ENCODE measurements at places on chromosomes 11 and 22.

GRCh38 chr11:85826116-85826855 is 15.3 kb upstream of the SYTL2 start:
- DNase-seq, result no peak

- DNase-seq, result no peak
These were observed 1.7 kb downstream of the SHISA8 start for GRCh38 chr22:41913040-41913719.

DNA sequence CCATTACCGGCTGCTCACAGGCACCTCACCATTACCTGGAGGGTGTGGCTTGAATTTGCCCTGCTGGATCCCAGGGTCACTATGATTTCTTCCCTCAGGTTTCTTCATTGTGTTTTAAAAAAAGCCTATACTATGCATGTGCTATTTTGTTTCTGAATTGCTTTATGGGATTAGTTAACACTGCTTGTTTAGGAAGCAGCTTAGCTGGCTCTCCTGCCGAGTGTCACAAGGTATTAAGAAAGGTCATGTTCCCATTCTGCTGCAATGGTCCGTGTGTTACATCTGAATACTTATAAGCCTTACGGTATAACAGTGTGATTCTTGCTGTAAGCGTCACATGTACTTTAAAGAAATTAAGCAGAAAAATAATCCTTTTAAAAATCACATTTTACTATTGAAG is 380.6 kb upstream of the B3GAT1 start:
- DNase-seq, result no peak

- DNase-seq, result no peak
These were observed 30.5 kb downstream of the CD82 start for GRCh38 chr11:44595964-44596381.

DNA sequence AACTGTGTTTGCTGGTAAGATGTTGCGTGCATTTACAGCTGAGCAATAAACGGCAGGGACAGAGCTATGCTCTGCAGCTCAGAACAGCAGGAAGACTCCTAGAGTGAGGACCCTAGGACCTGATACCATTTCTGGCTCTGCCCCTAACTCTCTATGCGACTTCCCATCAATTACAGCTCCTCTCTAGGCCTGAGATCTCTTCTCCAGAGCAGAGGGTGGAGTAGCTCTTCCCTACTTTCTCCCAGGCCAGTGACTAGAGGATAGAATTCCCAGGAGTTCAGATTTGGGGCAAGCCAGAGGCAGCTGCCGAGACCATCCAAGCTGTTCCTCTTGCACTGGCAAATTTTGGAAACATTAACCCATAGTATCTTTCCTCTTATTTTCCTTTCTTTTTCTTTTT is 12.8 kb upstream of the SCGB1A1 start:
- no peak for DNase-seq

DNA sequence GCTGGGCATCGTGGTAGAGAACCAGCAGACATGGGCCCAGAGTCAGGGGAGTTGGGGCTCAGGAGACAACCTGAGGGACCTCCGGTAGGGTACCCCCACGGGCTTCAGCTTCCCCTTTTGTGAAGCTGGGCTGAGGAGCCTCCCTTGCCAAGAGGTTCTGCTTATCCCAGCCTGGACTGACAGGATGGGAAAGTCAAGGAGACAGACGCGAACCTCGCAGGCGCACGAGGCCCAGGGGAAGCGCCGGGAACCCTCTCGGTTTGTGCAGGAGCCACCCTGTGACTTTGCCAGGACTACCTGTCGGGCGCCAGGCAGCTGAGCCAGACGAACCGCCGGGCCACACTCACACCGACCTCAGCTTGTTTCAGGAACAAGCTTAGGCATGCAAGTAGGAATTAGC is 566.1 kb downstream of the BRD1 start:
- DNase-seq, result no peak

DNA sequence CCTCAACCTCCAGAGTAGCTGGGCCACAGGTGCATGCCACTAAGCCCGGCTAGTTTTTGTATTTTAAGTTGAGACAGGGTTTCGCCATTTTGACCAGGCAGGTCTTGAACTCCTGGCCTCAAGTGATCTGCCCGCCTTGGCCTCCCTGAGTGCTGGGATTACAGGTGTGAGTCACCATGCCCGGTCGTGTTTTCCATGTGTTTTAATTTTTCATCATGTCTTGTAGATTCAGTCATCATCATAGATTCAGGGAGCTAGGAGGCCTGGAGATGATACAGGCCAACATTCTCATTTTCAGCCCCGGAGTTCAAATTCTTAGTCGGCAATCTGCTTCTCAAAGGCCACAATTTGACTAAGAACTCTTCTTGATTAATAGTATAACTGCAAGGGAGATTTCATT is 73.5 kb upstream of the GRAMD1B start:
- DNase-seq, result no peak

DNA sequence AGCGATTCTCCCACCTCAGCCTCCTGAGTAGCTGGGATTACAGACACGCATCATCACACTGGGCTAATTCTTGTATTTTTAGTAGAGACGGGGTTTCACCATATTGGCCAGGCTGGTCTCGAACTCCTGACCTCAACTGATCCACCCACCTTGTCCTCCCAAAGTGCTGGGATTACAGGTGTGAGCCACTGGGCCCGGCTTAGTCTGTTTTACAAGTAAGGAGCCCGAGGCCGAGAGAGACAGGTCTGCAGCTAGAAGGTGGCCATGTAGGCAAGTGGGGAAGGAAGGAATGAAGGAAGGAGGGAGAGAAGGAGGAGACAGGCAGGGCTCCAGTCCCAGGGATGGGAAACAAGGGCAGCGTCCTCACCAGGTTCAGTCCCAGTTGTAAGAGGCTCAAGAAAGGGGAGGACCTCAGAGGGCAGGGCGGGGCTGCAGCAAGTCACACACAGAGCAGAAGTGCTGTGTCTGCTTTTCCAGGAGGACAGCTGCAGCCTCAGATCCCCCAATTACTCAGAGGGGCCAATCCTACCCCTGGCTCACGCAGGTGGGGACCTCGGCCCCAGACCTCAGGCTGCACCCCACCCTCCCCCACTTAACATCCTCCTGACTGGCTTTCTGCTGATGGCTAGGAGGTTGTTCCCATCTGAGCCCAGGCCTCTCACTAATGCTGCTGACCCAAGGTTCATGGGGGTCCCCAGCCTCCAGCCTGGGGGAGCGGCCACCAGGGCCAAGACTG is 53.8 kb upstream of the PRR5 start:
- no peak for DNase-seq

DNA sequence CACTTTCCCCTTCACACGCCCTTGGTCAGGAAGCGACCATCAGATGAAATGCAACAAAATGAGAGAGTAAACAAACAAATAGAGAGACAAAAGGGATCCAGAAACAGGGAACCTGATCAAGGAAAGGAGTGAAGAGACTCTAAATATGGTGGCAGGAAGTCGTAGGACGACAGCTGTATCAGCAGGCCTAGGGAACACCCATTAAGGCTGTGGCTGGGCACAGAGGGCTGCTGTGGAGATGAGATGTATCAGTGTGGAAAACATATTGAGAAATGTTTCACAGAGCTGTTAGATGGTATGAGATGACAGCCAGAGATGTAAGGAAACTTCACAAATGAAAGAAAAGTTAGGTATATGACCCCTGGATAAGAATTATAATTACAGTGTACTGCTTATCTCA is 155.8 kb upstream of the MTMR2 start:
- DNase-seq, result no peak

DNA sequence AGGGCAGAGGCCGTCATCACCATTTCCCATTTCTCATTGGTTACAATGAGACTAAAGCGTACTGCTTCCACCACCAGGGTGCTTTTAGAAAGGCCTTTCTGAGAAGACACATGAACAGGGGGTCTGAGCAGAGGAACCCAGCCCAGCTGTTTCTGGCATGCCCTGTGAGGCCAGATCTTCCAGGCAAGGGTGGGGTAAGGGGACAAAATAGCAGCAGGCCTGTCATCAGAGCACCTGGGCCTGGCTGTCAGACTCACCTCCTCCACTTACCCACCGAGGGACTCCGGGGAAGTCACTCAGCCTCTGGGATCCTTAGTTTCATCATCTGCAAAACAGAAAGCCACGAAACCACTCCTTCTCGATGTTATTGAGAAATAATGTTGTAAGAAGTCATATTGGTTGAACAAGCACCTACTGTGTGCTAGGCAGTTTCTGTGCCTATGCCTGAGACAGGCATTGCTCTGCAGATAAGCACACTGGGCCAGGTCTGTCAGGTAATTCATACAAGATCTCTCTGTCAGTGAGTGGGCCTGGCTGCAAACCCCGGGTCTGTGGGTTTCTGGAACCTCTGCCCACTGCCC is 8.8 kb upstream of the WNT11 start:
- DNase-seq, result no peak

DNA sequence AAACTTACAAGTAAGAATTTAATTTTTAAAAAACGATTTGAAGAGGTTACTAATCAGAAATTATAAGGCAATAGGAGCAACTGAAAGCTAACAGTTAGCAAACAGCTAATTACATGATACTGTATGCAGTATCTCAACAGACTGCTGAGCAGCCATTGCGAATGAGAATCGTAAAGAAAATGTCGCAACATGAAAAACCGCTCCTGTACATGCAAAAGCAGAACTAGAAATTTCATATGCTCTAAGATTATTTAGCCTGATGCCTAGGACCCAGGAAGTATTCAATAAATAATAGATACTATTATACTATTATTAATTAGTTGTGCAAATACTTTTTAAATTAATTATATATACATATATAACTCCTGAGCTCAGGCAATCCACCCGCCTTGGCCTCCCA is 48.7 kb upstream of the EP300 start:
- no peak for DNase-seq

DNA sequence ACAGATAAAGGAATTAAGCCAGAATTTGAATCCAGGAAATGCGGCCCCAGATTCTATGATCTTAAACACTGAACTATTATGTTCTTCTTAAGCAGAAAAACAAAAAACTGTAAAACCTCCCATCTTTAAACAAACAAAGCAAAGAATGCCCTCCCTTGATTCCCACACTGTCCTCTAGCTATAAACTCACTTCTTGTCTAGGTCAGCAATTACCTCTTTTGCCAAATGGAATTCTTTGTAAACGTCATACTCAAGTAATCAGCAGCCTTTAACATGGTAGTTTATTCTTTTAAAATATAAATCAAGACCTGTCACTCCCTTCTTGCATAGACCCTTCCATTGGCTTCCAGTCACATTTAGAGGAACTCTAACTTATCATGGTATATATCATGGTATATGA is 958.9 kb upstream of the CNTN5 start:
- DNase-seq, result no peak

- no peak for DNase-seq
These were observed 73.9 kb downstream of the PPFIBP2 start for GRCh38 chr11:7587712-7588111.

- no peak for DNase-seq
These were observed 8.3 kb upstream of the MMP1 start for GRCh38 chr11:102806296-102806695.

DNA sequence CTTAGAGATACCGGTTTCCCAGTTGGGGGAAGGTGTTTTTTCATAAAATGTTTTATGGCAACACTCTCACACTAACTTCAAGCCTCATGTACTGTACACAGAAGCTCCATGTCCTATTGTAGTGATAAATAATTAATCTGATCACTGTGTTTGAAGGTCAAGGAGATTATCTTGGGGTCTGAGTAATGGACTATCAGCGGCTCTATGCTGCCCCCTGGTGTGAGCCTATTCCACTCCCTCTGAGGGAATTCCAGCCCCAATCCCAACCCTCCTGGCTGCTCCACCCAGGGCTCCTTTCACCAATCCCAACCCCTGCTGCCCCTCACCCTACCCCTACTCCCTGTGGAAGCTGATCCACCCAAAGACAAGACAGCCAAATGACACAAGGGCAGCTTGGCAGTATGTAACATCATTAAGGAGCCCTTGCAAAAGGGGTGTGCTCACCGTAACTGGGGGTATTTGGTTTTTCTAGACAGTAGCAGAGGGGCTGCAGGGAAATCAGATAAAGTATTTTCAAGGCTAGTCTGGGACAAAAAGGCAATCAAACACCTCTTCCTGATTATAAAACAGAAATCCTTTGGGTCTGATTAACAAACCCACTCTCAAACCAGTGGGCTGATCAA is 22.3 kb downstream of the HPS4 start:
- DNase-seq, result no peak

GRCh38 chr11:68508425-68508824 is 47.9 kb downstream of the PPP6R3 start:
- no peak for DNase-seq

DNA sequence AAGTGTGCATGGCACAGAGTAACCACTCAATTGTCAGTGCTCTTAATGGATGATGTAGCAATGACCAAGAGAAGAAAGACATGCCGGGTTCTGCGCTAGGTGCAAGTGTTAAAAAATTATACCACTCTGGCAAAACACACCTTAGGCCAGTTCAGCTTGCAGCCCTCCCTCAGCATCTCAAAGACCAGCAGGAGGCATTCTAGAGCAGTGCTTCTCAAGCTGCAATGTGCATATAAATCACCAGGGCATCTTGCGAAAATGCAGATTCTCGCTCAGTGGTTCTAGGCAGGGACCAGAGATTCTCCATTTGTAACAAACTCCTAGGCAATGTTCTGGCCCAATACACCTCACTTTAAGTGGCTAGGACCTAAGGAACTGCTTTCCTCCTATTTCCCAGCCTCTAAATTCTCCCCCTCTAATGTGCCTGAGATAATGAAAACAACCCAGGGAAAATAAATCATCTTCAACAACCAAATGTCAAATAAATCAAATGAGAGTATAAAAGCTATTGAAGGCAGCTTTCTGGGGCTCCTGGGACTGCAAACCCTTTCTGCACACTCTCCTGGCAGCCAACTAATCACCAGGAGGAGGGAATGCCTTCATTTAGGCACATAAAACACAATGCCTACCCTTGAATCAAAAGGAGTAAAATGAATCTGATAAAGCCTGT is 337.2 kb upstream of the API5 start:
- no peak for DNase-seq
